Uterus (tissue), 4 donors: ENCODE measurements at places on chromosomes 2 and 18. TPM values are rescaled to one million over a fixed set of nuclear protein-coding genes. Genes with fewer than 3 reads are reported as not detected.

- no peak for DNase-seq
- H3K27ac ChIP-seq, result no peak overlapping the region
- no peaks in the 10 kb centered on the region for H3K36me3 ChIP-seq
Observed at GRCh38 chr2:54881759-54882158, 158.3 kb downstream of the EML6 start.

DNA sequence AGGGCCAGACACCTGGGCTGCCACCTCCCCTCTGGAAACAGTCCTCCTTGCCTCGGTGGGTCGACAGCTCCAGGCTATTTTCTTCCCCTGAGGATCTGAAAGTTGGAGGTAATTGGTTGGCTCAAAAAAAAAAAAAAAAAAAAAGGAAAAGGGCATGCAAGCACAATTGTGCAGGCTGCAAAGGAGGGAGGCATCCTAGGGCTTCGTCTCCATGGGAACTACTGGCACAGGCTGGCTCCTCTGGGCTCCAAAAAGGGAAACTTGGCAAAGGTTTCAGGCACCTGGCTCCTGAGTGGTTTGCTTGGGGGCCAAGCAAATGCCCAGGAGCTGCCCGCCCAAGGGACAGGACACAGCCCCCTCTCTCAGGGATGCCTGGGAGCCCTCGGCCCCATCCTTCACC lies 1.1 kb upstream of the KCNIP3 start:
- no peaks in the 10 kb centered on the region for H3K27me3 ChIP-seq
- H3K4me1 ChIP-seq, result no peaks in the 10 kb centered on the region
- H3K27ac ChIP-seq, result no peak overlapping the region
- no peak for DNase-seq
- no peak overlapping the region for H3K4me3 ChIP-seq
- no peaks in the 10 kb centered on the region for H3K36me3 ChIP-seq

- no peaks in the 10 kb centered on the region for H3K36me3 ChIP-seq
- H3K4me1 ChIP-seq, result no peaks in the 10 kb centered on the region
- no peak for DNase-seq
- no peaks in the 10 kb centered on the region for H3K27me3 ChIP-seq
Observed at GRCh38 chr2:36574560-36574959, 23.4 kb downstream of the FEZ2 start.

- DNase-seq, result no peak
- no peaks in the 10 kb centered on the region for H3K27me3 ChIP-seq
- no peak overlapping the region for H3K27ac ChIP-seq
- no peaks in the 10 kb centered on the region for H3K36me3 ChIP-seq
- no peak overlapping the region for H3K4me3 ChIP-seq
Observed at GRCh38 chr2:169469952-169470572, 9.2 kb upstream of the BBS5 start.

GRCh38 chr2:53559302-53559966 lies 208.2 kb upstream of the CHAC2 start:
- DNase-seq, result no peak
- no peaks in the 10 kb centered on the region for H3K36me3 ChIP-seq
- H3K27me3 ChIP-seq, result no peaks in the 10 kb centered on the region
- H3K27ac ChIP-seq, result no peak overlapping the region
- H3K4me3 ChIP-seq, result no peak overlapping the region

GRCh38 chr2:166134252-166135151 lies 6.7 kb upstream of the SCN1A start:
- no peaks in the 10 kb centered on the region for H3K4me1 ChIP-seq
- no peak for DNase-seq
- peaks cover 12% of the 10 kb centered on the region for H3K27me3 ChIP-seq
- no peak overlapping the region for H3K4me3 ChIP-seq

DNA sequence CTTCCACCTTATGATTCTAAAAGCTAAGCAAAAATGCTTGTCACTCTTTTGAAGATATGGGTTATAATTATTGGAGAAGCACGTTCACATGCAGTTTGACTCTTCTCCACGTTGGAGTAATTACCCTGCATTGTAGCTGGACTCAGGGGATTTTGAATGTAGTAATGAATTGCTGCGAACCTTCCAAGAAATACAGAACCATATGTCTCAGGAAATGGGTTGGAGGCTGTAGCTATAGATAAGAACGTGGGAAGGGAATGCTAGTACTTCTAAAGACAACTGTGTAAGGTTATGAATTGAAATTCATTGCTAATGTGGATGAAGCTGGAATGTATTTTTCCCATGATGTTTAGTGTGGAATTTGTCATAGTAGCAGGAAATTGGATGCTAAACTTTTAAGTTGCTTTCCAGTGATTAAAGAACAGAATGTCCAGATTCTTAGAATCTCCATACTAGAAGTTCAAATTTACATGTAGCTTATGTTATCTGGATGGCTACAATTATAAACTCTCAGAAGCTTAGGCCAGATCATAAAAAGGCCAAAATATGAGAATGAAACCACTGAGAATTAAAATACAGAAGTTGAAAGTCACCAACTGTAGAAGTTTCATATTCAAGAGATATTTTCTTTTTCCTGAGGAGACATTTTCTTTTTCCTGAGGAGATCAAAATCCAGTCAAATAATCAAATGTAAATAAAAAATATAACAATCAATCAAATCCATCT lies 27.3 kb upstream of the SPOPL start:
- H3K27me3 ChIP-seq, result no peaks in the 10 kb centered on the region
- no peak for DNase-seq
- H3K27ac ChIP-seq, result no peak overlapping the region

DNA sequence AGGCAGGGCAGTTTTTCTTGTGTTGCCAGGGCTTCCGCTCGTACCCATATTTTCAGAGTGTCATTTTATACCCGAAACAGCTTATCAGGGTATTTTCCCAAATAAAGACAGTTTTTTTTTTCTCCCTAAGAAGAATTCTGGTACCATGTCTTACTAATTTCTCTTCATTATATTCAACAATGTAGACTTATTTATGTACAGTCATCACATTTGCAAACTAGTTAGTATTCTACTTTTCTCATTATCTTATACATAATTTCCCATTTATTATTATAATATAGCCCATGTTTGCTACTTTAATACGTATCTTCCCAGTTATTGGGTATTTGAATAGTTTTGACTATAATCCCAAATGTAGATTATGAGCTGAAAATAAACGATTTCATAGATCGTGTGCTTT lies 36.5 kb upstream of the PAIP2B start:
- no peak overlapping the region for H3K4me3 ChIP-seq
- H3K36me3 ChIP-seq, result no peaks in the 10 kb centered on the region
- DNase-seq, result no peak
- no peak overlapping the region for H3K27ac ChIP-seq
- H3K4me1 ChIP-seq, result no peaks in the 10 kb centered on the region

- H3K4me1 ChIP-seq, result no peaks in the 10 kb centered on the region
- no peaks in the 10 kb centered on the region for H3K36me3 ChIP-seq
- no peak overlapping the region for H3K27ac ChIP-seq
- DNase-seq, result no peak
Observed at GRCh38 chr2:62511636-62512035, 5.6 kb upstream of the TMEM17 start.

DNA sequence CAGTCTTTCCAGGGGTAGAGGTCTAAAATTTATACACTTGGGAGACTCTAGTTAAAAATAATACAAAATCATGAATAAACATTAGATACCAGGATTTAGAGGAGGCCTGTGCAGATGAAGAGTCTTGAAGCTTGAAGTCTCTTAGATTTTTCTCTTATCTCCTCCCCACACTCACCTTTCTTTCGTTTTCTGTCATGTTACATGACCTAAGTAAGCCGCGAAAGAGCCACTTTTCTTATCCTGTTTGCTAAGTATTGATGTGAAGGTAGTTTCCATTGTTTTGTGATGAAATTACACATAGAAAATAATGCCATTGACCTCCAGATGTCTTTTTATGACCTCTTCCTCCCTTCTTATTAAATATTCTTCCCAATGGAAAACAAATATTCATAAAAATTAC lies 367.8 kb downstream of the LRRTM1 start:
- no peak overlapping the region for H3K27ac ChIP-seq
- DNase-seq, result no peak
- no peak overlapping the region for H3K4me3 ChIP-seq
- no peaks in the 10 kb centered on the region for H3K4me1 ChIP-seq
- H3K27me3 ChIP-seq, result no peaks in the 10 kb centered on the region
- no peaks in the 10 kb centered on the region for H3K36me3 ChIP-seq

GRCh38 chr2:166091439-166091838 lies 36.4 kb downstream of the SCN1A start:
- H3K4me3 ChIP-seq, result no peak overlapping the region
- H3K27me3 ChIP-seq, result no peaks in the 10 kb centered on the region
- no peak for DNase-seq
- H3K4me1 ChIP-seq, result no peaks in the 10 kb centered on the region

DNA sequence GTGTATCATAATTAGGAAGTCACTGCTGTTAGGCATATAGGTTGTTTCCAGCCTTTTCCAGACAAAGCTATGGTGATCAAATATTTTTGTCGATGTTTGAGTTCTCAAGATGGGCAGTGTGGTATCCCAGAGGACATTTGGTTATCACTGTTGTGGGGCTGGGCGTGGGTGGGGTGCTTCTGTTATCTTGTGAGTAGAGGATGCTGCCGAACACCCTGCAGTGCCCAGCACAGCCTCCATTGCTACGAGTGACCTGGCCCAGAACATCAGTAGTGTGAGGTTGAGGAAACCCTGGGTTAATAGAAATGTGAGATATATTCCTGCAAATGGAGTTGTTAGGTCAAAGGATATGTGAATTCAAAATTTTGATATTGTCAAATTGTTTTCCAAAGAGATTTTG lies 33.2 kb downstream of the ZNF236 start:
- no peaks in the 10 kb centered on the region for H3K27me3 ChIP-seq
- no peak for DNase-seq
- no peak overlapping the region for H3K4me3 ChIP-seq
- no peaks in the 10 kb centered on the region for H3K36me3 ChIP-seq
- no peak overlapping the region for H3K27ac ChIP-seq

DNA sequence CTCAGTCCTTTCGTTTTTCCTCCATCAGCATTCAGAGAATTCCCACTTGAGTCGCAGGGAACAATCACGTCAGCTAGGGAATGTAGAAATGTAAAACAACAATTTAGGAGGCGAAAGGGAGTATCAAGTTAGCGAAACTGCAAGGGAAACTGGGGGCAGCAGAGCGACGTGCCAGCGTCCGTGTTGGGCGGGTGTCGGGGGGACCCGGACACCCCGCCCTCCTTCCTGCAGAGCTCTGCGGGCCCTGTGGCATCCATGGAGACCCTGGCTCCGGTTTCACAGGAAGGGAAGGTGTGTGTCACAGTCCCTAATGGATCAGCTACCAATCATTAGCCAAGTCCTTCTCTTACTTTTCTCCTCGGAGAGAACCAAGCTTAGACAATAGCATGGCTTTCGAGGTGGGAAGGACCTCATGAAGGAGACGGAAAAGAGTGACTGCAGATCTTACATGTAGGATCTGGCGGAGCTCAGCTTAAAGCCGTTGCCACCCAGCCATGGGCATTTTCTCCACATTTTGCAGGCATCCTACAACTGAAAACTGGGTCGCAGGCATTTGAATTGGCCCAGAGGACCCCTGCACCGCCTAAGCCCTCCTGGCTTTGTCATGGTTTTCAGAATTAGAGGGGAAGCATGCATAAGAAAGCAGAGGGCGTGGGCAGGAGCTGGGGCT lies 33.7 kb downstream of the SOX11 start:
- H3K4me1 ChIP-seq, result no peaks in the 10 kb centered on the region
- no peak overlapping the region for H3K27ac ChIP-seq
- no peak overlapping the region for H3K4me3 ChIP-seq
- DNase-seq, result no peak

- H3K27me3 ChIP-seq, result peaks cover 15% of the 10 kb centered on the region
- no peaks in the 10 kb centered on the region for H3K36me3 ChIP-seq
- DNase-seq, result no peak
Observed at GRCh38 chr18:79803611-79804051, 5.9 kb downstream of the KCNG2 start.

DNA sequence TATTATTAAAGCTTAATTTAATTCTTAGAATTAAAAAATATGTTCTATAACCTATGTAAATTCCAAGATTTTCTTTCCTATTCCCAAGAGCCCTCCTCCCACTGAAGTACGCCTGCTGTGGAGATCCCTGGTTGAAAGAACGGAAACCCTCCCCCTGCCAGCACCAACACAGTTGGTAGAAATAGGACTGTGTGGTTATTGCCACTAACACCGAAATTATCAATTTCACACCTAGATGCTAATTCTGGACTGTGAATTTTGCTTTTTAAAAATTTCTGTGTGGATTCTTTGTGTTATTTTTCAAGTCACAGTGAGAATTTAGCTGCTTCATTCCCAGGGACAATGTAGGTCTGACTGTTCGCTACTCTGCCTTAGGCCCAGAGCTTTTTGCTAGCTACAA lies 305.8 kb upstream of the HNMT start:
- H3K27ac ChIP-seq, result no peak overlapping the region
- DNase-seq, result no peak
- H3K36me3 ChIP-seq, result no peaks in the 10 kb centered on the region
- no peaks in the 10 kb centered on the region for H3K27me3 ChIP-seq
- no peaks in the 10 kb centered on the region for H3K4me1 ChIP-seq

DNA sequence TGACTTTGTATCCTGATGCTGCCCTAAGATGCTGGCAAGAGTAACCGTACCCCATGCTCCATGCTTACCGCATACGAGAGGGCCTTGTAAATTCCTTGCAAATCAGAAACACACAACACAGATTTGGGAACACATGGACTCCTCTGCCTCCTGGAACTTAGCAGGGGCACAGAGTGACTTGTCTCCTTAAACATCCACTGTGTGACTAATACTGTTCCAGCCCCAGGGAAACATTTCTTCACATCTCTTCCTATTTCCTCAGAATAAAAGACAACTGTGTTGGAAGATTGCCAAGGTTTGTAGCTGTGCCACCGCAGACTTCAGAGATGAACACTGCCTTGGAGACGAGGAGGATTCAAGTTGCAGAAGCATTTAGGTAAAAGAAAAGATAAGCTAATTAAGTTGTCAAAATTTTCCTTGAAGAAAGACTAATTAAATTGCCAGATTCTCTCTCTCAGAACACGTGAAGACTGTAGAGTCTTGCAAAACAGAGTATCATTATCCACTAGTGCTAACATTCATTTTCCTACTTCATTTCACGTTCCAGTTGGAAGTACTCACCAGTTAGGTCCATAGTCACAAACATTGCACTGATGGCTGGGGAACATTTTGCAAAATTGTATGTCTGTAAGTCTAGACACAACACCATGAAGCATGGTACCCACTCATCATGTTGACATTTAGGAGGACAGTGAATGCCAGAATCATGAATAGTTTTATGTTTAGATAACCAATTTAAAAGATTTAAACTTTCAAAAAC lies 188.8 kb downstream of the TSN start:
- H3K4me1 ChIP-seq, result no peaks in the 10 kb centered on the region
- no peak overlapping the region for H3K27ac ChIP-seq
- H3K36me3 ChIP-seq, result no peaks in the 10 kb centered on the region
- H3K4me3 ChIP-seq, result no peak overlapping the region
- no peaks in the 10 kb centered on the region for H3K27me3 ChIP-seq

RSAD2 gene
- total RNA-seq, result 14.7 TPM

BMP10 gene
- not detected for total RNA-seq

TIA1 gene
- total RNA-seq, result 134 TPM

MERTK gene
- total RNA-seq, result 30.3 TPM

DOCK10 gene
- total RNA-seq, result 6.7 TPM

SGPP2 gene
- under 0.01 TPM for total RNA-seq

FOXI3 gene
- 0.14 TPM for total RNA-seq

NT5C1B gene
- not detected for total RNA-seq

SERPINB7 gene
- not detected for total RNA-seq
